Stimulated activated CD4-positive, alpha-beta T cell treated with anti-CD3 and anti-CD28 coated beads, Interleukin-1b, Interleukin-23, amount 100 ng/mL, for 1 hour (primary cell): ENCODE measurements at places on chromosomes 1 and 21.

- DNase-seq, result no peak
These were observed 169.4 kb downstream of the ACTL8 start for GRCh38 chr1:17924578-17924977.

- no peak for DNase-seq
These were observed 46.7 kb downstream of the DMRTB1 start for GRCh38 chr1:53505891-53506290.

GRCh38 chr1:234062166-234062565 lies 157.7 kb downstream of the SLC35F3 start:
- DNase-seq, result no peak

DNA sequence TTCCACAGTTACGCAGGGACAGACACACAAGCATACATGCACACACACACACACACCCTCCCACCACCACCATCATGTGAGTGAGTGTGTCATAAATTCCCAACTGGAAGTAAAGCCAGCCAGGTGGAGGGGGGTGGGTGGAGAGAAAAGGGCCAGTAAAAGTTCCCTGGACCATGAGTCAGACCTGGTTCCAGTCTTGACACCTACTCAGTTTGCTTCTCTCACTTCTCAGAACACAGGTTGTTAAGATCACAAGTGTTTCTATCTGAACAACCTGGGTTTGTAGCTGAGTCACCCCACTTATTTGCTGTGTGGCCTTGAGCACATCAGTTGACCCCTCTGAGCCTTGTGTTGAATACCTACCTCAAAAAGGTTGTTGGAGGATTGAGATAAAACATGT lies 9.6 kb downstream of the EPHA10 start:
- no peak for DNase-seq

- DNase-seq, result no peak
These were observed 1.7 kb downstream of the ANKRD65 start for GRCh38 chr1:1419363-1419812.

DNA sequence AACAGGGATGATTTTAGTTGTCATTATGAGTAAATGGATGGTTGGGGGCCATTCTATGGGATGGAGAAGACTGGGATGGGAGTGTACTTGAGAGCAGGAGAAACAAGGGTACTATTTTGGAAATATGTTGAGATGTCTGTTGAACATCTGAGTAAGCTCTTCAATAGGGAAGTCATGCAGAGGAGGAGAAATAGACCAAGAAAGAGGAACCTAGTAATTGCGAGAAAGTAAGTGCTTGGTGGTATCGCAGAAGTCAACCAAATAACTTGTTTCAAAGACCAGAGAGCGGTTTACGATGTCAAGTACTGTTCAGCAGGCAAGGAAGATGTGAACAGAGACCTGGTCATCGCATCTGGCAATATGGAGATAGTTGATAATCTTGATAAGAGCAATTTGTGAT lies 22.4 kb upstream of the CHRM3 start:
- DNase-seq, result no peak

GRCh38 chr1:8239039-8239305 lies 78.9 kb upstream of the SLC45A1 start:
- no peak for DNase-seq

- DNase-seq, result no peak
These were observed 116.4 kb downstream of the CRB1 start for GRCh38 chr1:197384471-197384870.

DNA sequence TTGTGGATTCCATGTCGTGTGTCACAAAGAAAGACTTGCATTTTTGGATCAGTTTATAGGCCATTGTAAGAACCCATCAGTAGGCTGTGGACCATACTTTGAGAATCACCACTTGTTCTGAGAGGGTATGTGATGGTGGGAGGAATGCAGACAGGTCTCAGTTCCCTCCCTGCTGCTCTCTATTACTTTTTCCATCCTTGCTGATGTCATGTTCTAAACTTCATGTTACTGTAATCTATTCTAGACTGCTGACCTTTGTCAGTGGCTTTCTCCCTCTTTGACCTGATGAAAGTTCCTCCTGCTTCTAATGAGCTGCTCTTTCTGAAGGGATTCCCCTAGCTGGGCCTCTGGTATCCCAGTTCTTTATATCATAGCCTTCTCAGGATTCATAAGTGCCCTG lies 46.1 kb downstream of the ST3GAL3 start:
- no peak for DNase-seq

DNA sequence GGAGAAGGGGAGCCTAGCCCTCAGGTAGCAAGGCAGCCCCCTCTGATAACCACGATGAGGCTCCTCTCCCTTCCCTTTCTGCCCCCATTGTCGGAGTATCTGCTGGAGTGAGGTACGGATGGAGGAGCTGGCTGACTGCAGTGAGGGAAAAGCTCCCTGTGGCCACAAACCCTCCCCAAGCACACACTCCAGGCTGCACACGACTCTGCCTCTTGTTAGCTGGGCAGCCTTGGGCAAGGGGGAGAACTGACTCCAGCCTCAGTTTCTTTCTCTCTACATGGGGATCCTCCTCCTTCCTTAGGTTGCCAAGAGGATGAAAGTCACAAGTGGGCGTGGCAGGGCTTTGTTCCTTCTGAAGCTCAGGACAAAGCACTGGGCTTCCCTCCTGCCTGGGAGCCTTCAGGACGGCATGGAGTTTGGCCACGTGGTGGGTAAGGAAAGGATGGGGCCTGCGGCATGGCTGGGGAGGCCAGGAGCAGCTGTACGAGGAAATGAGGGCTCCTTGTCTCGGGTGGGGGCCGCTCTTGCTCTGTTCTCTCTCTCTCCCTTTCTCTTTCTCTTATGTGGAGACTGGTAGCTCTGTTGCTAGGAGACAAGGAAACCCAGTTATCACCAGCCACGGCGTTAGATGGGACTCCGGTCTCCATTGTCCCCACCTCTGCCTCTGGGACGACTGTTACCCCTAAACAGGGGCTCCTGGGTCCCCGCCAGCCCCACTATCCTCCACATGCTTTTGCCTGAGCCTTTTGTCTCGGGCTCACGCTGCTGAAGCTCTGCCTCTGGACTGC lies 39.7 kb downstream of the LRP8 start:
- no peak for DNase-seq

DNA sequence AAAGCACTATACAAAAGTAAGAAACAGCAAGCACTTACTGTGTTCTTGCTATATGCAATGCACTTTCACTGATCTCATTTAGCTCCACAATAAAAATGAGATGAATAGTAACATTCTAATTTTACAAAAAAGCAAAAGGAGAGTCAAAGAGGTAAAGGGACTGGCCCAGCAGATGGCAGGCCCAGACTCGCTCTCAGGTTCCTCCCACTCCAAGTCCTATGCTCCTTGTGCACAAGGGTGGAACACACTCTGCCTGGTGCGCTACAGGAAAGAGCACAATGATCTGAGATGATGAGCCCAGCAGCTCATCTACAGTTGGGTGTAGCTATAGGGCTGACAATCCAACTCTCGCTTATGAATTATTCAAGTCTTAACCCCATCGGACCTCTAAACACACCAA lies 94.1 kb upstream of the LYST start:
- DNase-seq, result no peak

DNA sequence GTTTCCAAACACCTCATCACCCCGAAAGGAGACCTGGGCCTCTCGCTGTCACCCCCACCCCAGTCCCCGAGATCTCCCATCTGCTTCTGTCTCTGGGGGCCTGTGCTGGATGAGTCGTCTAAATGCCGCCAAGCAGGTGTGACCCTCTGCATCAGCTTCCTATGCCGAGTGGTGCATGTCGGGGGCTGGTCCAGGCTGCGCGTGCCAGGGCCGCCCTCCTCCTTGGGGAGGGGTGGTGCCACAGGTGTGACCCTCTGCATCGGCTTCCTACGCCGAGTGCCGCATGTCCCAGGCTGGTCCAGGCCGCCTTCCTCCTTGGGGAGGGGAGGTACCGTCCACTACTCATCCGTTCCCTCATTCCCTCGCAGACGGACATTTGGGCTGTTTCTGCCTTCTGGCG lies 115.7 kb downstream of the PRDM16 start:
- DNase-seq, result no peak

- no peak for DNase-seq
These were observed 34.9 kb downstream of the PLXNA2 start for GRCh38 chr1:208209286-208209685.

DNA sequence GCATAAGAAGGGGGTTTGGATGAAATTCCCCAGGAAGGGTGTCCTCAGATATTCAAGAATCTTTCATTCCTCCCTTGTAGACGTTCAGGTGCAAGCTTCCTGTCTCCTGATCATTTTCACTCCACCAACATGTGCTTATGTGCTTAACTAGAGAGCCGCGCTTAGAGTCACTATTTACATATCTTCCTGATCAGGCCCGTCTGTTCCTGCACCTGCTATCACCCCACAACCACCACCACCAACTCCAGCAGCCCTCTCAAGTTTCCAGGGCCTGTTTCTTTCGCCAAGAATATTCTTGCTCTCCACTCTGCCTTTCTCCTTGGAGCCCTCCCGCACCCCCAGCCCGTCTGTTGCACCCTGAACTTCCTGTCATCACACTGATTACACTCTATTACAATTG lies 113.4 kb downstream of the SPSB1 start:
- DNase-seq, result no peak

DNA sequence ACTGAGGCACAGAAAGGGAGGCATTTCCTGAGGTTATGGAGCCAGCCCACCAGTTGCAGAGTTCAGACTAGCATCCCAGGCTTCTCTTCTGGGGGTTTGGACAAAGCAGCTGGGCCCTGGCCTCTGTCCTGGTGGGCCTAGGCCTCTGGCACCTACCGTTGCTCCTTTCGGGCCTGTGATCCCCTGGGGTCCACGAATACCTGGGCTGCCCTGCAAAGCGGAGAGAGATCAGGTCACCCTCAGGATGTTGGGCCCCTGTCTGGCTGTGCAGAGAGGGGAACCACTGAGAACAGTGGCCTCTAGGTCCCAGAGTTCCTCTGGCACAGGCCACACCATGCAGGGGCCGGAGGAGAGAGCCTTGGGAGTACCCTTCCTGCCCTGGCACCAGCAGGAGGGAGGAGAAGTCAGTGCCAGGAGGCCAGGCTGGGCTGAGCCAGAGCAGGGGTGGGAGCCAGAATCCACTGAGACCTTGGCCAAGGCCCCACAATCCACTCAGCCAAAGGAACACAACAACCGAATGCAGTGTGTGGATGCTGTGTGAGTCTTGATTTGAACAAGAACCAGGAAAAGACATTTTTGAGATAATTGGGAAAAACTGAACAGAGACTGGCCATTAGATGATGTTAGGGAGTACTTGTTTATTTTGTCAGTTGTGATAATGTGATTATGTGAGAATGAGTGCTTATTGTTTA lies 8.9 kb downstream of the COL9A2 start:
- no peak for DNase-seq

DNA sequence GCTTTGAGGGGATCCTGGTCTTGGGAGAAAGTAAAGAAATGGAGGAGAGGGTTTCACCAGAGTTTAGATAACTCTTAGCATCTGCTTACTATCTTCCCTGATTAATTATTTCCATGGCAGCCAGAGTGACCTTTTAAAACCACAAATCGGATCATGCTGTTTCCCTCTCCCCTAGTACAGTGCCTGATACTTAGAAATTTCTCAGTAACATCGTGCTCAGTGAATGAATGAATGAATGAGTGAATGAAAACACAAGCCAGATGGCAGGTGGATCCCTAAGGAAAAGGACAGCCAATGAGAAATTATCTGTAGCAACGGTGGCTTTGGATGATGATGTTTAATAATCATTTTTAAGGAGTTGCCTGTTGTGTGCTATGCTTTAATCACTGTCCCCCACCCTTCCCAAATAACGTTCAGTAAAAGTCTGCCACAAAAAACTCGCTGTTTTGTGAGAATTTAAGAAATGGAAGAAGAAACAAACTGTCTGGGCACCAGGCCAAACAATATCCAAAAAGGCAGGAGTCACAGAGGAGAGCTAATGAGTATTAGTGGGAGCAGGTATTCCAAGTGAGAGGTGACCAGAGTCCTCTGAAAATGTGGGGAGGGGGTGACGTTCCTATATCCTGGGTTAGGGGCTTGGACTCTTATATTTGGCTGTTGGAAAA lies 737 bp upstream of the SMAP2 start:
- DNase-seq, result no peak

GRCh38 chr1:183293241-183293640 lies 107.2 kb downstream of the LAMC2 start:
- no peak for DNase-seq

DNA sequence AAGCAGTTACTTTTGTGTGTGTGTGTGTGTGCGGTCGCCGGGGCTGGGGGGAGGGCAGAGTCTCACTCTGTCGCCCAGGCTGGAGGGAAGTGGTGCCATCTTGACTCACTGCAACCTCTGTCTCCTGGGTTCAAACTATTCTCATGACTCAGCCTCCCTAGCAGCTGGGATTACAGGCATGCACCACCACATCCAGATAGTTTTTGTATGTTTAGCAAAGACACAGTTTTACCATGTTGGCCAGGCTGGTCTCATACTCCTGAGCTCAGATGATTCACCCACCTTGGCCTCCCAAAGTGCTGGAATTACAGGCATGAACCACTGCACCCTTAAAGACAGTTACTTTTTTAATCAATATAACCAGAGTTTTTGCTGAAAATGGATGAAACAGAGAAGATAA lies 207.0 kb downstream of the PTPRC start:
- DNase-seq, result no peak

- DNase-seq, result no peak
These were observed 59.5 kb downstream of the POFUT2 start for GRCh38 chr21:45228171-45228641.

DNA sequence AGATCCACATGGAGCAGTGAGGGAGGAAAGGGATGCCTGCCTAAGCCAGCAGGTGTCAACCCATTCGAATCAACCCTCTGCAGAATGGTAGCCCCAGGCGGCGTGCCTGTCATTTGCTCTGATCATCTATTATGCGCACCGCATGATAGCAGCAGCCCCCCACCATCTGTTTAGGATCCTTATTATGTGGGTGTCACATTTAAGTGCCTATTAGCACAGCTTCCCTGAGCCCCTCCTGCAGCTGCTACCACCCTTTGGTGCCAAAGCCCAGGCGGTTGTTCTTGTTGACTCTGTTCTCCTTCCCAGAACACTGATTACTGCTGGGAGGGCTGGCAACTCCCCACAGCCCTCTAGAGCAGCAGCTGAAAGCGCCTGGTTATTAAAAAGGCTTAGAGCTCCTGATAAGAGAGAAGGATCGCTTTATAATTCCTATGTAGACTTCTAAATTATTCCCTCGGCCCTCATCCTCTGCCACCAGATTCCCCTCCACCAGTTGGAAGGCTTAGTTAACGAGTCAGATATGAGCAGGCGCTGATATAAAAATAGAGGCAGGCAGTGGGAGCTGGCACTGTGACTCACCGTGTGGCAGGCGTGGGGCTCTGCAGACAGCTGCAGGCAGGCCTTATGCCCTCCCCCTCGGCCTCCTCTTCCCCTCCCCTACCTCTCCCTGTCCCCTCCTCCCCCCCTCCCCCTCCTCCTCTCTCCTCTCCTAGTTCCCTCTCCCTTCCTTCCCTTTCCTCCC lies 23.0 kb downstream of the ACTA1 start:
- DNase-seq, result no peak

- DNase-seq, result no peak
These were observed 3.6 kb upstream of the FOXD2 start for GRCh38 chr1:47434051-47434842.

GRCh38 chr1:89489047-89489729 lies 35.4 kb upstream of the LRRC8B start:
- DNase-seq, result no peak

GRCh38 chr1:65681096-65681495 lies 111.6 kb upstream of the PDE4B start:
- no peak for DNase-seq
